T follicular helper cell (primary cell): ENCODE measurements at places on chromosomes 2 and 18.

DNA sequence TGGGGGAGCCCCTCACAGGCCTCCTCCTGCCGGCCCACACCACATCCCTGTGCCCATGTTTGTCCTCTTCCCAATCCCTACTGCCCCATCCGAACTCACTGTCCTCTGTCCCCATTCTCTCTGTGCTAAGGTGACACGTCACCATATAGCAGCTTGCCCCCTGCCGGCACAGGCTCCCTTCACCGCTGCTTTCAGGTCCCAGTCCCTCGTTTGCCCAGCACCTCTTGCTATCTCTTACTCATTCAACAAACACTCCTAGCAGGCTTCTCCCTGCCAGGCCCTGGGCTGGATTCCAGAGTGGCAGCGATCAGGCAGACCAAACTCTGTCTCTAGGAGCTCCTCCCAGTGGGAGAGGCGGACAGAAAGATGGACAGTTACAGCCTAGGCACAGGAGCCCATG, 74.3 kb downstream of the TFCP2L1 start:
- no peak for DNase-seq

GRCh38 chr2:100396483-100396882, 21.0 kb downstream of the CHST10 start:
- DNase-seq, result no peak

DNA sequence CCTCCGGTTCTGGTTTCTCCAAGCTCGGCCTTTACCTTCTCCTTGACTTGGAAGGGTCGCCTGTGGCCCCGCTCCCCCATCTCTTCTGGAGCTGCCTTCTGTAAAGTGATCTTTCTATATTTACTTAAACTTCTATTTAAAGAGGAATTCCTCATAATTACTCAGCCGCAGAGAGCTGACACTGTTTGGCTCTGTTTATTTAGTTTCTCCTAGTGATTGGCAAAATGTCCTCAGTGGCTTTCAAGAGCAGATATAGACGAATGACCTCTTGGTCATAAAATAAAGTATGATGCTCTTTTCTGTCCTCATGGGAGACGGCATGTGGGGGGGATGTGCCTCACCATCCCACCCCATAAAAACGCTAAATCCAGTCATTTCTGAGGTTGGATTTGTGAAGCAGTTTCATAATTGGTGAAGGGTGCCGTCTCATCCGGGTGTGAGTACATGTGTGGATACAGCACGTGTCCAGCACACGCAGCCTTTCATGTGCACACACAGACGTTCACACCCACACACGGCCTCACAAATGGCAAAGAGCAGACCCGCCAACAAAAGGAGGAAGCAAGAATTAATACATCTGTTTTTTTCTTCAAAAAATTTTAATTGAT, 43.4 kb upstream of the SMAD7 start:
- DNase-seq, result no peak

DNA sequence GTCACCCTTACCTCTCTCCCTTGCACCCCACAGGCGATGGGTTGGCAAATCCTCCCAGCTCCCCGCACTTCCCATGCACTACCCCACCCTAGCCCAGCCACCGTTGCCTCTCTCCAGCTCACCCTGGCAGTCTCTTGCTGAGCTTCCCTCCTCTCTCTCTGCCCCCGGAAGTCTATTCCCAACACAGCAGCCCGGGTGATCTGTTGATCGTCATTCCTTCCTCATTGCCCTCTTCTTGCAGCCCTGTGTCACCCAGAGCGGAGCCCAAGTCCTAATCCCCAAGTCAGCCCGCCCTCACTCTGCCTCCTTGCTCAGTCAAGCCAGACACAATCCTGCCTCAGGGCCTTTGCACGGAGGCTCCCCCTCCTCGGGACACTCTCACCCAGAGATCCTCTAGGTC, 55.2 kb downstream of the CIB4 start:
- DNase-seq, result no peak

DNA sequence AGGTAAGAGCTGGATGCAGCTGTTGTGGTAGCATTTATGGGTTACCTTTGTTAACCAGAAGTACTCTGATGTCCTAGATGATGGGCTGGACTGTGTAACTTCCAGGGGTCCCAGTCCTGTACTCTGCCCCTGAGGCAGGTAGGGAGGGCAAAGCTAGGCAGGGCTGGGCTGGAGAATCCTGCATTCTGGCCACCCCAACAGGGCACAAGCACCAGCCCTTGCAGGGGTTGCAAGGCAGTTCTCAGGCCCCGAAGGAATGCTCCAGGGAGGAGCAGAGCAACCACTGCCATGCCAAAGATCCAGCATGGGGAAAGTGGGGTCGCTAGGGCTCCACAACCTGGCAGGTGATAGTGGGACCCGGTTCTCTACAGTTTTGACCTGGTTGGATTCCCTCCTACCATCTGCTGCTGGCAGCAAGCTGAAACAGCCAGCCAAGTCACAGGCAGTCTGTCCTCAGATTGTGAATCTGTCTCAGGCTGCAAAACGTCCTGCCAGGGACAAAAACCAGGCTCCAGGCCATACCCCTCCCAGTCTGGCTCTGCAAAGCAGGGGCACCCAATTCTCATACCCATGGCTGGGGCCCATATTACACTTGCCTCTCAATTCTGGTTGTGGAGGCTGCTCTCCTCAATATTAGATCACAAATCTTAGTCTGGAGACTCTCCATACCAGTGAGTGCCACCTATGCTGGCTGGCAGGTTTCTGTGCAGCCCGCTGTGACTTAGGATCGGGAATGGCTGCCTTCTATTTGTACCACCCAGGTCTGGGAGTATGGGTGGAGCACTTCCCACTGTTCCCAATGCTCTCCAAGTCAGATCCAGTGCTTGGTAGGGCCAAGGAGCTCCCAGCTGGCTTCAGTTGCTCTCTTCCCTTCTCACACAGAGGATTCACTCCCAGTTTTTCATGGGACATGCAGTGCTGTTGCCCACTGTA, 61.1 kb downstream of the SMCHD1 start:
- no peak for DNase-seq

DNA sequence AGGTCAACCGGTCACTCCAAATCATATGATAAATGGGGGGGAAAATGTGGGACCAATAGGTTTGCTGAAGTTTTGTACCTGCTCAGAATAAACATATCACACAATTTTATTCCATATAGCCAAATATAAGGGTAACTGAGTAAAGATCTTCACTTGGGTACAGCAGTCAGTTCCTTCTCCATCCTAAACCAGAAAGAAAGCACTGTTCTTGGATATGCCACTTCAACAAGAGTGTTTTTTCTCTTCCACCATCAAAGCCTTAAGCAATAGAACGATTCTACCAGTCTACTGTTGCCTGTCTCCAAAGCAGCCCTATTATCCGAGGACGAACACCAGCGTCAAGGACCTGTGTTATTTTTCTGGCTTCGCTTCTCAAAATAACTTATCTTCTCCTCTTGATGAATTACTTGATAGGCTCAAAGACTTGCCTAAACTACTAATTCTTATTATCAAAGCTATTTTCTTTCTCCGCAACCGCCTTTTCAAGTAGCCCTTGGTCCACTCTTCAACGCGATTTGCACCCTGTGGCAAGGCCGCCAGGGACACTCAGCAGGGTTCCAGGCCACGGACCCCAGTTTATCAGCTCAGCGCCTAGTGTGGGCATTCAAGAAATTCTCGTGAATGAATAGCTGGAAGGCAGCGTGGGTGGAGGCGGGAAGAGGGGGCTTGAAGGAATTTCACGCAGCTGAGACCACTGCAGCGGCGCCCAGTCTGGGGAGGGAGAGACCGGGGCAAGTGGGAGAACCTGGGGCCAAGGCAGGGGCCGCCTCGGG, 646 bp downstream of the ALS2 start:
- no peak for DNase-seq
